ENCODE measurements at places on chromosomes 5 and 9. TPM values are rescaled to one million over a fixed set of nuclear protein-coding genes. Genes with fewer than 3 reads are reported as not detected.

Gene FBXL7
- not detected for total RNA-seq

Gene MEIKIN
- total RNA-seq, result not detected

DNA sequence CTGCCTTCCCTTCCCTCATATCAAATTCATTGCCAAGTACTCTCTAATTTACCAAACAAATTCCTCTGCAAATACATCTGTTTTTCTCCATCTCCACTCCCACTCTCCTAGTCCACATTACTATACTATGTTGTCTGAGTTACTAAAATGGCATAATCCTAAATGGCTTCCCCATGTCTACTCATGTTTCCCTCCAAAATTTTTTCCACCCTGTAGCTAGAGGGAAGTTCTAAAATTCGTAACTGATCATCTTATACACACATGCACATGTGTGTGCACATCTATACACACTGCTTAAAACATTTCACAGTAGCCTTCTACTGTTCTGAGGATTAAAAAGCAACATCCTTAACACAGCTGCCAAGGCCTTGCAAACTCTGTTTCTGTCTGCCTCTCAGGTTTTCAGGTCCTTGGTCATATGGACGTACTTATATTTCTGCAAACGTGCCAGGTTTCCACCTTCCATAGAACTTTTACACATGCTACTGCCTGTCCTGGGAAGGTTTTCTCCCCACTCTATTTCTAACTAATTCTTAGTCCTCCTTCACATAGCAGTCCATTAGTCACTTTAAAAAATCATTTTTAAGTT is 140.6 kb downstream of the LURAP1L start:
- H3K36me3 ChIP-seq, result no peaks in the 10 kb centered on the region
- no peaks in the 10 kb centered on the region for H3K27me3 ChIP-seq
- no peak for DNase-seq
- H3K27ac ChIP-seq, result no peak overlapping the region

DNA sequence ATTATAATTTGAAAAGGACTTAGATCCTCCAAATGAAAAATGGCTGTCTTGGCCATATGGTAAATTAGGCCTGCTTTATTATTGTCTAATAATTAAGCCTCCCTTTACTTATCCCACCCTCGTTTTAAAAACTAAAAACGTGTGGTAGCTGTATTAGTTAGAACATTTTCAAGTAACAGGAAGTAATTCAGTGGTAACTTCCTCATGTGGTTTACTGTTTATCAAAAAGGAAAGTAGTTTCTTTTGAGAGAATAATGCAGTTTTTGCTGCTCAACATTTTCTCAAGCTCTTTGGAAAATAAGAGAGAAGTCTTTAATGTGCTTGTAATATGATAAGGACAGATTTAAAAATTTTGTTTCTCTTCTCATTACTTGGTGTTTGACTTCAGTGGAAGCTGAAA is 26.0 kb downstream of the ZCCHC7 start:
- peak overlapping the region; percentile 63 for H3K4me3 ChIP-seq
- peaks cover 23% of the 10 kb centered on the region for H3K4me1 ChIP-seq
- H3K27me3 ChIP-seq, result no peaks in the 10 kb centered on the region
- peak overlapping the region; percentile 86 for H3K27ac ChIP-seq
- no peak for DNase-seq

Gene TAF11L10
- not detected for total RNA-seq

DNA sequence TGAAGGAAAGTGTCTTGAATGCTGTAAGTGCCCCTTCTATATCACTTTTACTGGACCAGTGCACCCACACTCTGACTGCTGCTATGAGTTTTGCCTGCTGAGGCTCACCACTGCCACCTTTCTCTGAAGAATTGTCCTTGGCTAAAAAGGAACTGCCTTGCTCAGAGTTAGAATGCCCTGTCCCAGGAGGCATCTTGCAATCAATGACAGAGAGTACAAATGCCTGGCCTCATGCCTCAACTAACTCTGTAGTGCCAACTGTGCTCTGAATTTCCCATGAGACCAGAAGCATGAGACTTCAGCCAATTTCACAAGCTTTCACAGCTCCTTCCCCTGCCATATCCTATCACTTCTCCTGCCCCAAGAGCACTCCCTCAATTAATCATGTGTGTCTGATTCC is 569.7 kb downstream of the ZNF608 start:
- no peak overlapping the region for H3K4me3 ChIP-seq
- H3K27ac ChIP-seq, result no peak overlapping the region
- no peaks in the 10 kb centered on the region for H3K27me3 ChIP-seq
- no peak for DNase-seq
